Thoracic aorta endothelial cell (primary cell): ENCODE measurements at places on chromosomes 2 and 18. TPM values are rescaled to one million over a fixed set of nuclear protein-coding genes. Genes with fewer than 3 reads are reported as not detected.

Gene AQP12B
- not detected in 2 replicates for total RNA-seq

Gene GAL3ST2
- total RNA-seq, result not detected in 2 replicates

Gene DNAH6
- total RNA-seq, result under 0.01 and 0.14 TPM in 2 replicates

Gene HOXD12
- not detected in 2 replicates for total RNA-seq

Gene SOWAHC
- 4.8 and 5.6 TPM in 2 replicates for total RNA-seq

Gene TPRKB
- total RNA-seq, result 53.1 and 70.6 TPM in 2 replicates

Gene TDRD15
- total RNA-seq, result under 0.01 TPM in 1 of 2 replicates, not detected in the other

Gene SLC40A1
- total RNA-seq, result 6.1 and 34.2 TPM in 2 replicates

Gene PLEKHA3
- 16.9 and 18.2 TPM in 2 replicates for total RNA-seq

Gene CENPA
- total RNA-seq, result 17.0 and 31.7 TPM in 2 replicates

Gene ST8SIA5
- 0.13 and 0.14 TPM in 2 replicates for total RNA-seq

Gene DLX1
- total RNA-seq, result 0.07 TPM in 1 of 2 replicates, not detected in the other

Gene TNFRSF11A
- total RNA-seq, result 3.6 and 5.5 TPM in 2 replicates

Gene ALPP
- not detected in 2 replicates for total RNA-seq

Gene SLC23A3
- 1.8 and 2.1 TPM in 2 replicates for total RNA-seq

Gene ALK
- not detected in 2 replicates for total RNA-seq

Gene ARHGAP15
- total RNA-seq, result not detected in 2 replicates

Gene TMX3
- 139 and 141 TPM in 2 replicates for total RNA-seq

Gene TBR1
- under 0.01 TPM in 2 replicates for total RNA-seq

Gene HOXD13
- total RNA-seq, result not detected in 2 replicates

Gene CDK15
- total RNA-seq, result not detected in 2 replicates

Gene ZNF532
- total RNA-seq, result 58.6 and 69.6 TPM in 2 replicates

Gene ARHGAP28
- 14.1 and 26.6 TPM in 2 replicates for total RNA-seq

Gene SLC14A1
- total RNA-seq, result not detected in 2 replicates

Gene SULT1C4
- 4.7 and 8.0 TPM in 2 replicates for total RNA-seq
